ENCODE measurements at places on chromosomes 6 and 20.

DNA sequence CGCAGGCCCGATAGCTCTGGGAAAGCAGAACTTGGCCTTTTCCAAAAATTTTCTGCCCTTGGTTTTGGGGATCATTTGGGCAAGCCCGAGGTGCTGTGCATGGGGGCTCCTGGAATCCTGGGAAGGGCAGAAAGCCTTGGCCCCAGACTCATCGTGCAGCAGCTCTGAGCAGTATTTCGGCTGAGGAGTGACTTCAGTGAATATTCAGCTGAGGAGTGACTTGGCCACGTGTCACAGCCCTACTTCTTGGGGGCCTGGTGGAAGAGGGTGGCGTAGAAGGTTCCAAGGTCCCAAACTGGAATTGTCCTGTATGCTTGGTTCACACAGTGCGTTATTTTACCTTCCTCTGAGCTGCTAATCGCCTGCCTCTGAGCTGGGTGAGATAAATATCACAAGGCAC lies 1.1 kb upstream of the BMP2 start:
- no peak for DNase-seq

DNA sequence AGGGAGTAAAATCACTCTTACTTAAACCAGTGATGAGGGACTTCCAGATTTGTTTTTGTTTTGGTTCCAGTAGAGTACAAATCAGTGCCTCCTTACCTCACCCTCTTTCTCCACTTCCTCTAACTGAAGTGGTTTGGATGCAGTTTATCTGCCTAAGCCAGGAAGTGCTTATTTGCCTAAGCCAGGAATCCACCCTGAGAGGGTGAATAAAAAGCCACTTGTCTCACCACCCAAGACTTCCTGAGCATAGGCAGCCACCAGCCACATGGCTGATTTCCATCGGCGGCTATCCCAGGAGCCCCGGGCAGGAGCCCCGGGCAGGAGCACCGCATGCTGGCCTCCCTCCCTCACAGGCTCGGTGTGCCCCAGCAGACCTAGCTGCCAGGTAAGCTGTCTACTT lies 12.0 kb downstream of the LRP11 start:
- DNase-seq, result no peak

- no peak for DNase-seq
Measured at GRCh38 chr6:4637691-4638433, 138.3 kb upstream of the CDYL start.

DNA sequence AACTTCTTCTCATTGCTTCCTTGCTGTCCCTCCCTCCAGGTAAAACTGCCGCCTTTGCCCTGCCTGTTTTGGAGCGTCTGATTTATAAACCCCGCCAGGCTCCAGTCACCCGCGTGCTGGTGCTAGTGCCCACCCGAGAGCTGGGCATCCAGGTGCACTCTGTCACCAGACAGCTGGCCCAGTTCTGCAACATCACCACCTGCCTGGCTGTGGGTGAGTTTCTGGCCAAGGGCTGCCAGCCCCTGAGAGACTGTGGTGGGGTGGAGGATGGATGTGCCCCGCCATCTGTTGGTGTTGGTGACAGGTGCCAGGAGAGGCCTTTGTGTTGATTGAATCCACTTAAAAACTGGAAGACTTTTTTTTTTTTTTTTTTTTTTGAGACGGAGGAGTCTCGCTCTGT lies 9.5 kb downstream of the DDX27 start:
- DNase-seq, result peak; percentile 25

DNA sequence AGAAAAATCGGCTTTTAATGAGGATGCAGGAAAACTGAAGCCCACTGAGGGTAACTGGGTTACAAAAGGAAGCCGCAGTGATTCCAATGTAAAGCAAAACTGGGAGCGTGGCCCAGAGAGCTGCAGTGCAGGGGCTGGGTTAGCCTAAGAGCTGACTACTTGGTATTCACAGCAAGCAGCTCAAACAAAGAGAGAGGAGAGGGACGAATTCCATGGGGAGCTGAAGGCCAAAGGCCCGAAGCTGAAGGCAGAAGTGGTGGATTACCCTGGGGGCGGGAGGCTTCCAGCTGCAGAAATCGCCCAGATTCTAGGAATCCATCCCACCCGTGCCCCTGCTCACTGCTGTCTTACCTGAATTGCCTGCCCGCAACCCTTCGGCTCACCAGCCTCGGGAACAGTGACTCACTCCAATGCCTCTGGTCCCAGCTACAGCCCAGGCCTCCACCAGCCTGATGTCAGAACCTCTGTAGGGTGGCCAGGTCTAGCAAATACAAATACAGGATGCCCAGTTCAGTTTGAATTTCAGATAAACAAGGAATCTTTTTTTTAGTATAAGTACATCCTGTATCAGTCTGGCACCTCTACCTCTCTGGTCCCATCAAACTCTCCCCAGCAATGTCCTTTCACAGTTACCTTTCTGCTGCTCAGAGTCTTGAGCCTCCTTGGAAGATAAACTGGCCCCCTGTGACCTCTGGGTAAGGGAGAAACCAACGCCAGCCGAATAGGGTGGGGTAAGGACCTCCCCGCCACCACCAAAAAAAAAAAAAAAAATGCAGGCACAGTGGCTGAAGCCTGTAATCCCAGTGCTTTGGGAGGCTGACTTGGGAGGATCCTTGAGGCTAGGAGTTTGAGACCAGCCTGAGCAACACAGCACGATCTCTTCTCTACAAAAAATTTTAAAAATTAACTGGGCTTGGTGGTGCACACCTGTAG lies 14.6 kb upstream of the ZMYND8 start:
- no peak for DNase-seq

DNA sequence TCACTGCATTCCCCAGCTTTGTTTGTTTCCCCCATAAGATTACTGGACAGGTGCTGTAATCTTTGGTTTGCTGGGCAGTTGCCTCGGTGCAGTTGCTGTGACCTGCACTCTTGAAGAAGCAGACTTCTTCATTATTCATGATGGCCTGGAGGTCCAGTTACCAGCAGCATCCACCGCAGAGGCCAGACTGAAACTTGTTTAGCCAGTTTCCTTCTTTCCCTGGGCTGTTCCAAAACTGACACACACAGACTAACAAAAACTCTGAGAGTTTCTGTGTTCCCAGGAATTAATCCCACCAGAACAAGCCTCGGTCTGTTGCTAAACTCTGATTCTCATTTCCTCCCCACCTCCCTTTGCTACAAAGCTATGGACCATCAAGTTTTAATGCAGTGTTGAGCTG lies 144.1 kb downstream of the QRSL1 start:
- no peak for DNase-seq

- DNase-seq, result no peak
Measured at GRCh38 chr6:21429291-21429690, 164.3 kb upstream of the SOX4 start.

- no peak for DNase-seq
Measured at GRCh38 chr20:10603971-10604864, 69.6 kb downstream of the JAG1 start.

DNA sequence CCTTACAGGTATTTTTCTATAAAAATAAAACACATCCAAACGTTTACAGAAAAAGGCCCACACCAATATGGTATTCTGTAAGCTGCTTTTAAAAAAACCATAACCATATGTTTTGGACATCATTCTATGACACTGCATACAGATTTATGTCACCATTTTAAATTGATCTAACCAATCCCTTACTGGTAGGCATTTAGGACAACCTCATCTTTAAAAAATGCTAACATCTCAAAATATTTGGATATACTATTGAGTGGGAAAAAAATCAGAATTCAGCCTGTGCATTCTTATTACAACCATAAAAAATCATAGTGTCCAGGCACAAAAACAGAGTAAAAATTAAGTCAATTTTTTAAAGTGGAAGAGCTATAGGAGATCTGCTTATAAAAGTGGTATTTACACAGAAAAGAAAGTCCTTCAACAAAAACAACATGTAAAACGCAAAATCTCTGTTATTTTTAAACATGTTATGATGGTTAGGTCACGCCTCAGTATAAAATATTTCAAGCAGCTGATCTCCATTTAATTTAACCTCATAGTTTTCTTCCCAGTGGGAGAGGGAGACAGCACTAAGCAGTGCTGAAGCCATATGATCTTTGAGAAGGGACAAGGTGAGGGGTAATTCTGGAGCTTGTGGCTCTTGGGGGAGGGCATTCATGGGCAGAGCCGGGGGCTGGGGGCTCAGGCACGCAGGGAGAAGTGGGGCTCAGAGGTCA lies 21.2 kb downstream of the TRAM2 start:
- no peak for DNase-seq

DNA sequence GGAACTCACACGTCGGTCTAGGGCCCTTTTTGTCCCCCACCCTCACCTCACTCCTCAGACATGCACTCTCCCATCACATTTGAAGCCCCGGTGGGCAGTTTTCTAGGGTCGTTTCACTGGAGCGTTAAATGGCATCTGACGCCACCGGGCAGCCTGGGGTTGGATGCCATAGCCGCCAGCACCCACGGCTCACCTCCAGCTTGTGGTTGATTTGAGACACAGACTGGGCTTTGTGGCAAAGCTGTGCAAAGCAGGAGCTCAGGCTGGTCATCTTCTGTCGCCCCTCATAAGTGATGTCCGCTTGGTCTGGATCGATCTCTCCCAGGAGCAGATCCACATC lies 530 bp downstream of the GOPC start:
- no peak for DNase-seq

- DNase-seq, result no peak
Measured at GRCh38 chr20:43868091-43868490, 46.6 kb upstream of the TOX2 start.

- no peak for DNase-seq
Measured at GRCh38 chr20:62761759-62762131, 34.5 kb upstream of the MRGBP start.

DNA sequence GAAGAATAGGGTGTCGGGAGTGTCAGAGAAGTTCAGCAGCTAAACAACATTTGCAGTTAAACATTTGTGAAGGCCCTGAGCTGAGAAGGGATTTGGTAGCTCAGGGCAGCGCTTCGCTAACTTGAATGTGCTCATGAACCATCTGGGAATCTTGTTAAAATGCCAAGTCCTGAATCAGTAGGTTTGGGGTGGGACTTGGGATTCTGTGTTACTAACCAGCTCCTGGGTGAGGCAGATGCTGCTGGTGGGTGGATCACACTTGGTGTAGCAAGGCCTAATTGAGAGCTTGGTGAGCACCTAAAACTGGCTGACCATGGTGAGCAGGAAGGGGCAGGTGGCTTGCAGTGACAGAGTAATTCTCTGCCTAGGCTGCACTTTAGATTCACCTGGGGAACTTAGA lies 5.9 kb downstream of the PTPRA start:
- DNase-seq, result no peak

DNA sequence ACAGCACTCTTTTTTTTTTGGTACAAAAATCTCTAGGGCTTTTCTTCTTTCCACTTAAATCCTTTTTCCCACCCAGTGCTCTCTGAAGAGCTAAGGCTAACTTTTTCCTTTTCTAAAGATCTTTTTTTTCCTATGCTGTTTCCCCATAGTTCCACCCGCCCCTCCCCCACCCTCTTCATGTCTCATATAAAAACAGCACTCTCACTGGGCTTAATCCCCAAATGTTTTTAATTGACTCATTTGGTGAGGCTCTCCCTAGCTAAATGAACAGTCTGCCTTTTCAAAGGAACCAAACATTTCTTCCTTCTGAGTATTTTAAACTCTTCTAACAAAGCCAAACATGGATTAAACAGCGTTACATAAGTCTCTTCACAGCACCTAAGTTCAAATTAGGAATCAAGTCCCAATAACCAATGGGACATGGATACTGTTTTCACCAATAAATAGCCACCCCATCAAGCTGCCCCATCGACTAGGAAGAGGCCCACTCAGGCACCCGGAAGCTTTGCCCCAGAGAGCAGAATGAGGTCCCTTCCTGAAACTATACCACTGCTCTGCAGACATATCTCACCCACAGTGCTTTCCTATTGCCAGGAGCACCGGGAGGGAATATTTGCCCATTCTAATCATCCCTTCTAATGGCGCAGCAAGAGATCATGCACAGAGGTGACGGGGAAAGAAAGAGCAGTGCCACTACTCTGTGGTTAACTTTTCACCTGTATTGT lies 63.7 kb downstream of the ATXN1 start:
- no peak for DNase-seq

GRCh38 chr6:113338644-113339043 lies 518.5 kb upstream of the MARCKS start:
- DNase-seq, result no peak

GRCh38 chr6:15464211-15464725 lies 198.6 kb downstream of the DTNBP1 start:
- no peak for DNase-seq

DNA sequence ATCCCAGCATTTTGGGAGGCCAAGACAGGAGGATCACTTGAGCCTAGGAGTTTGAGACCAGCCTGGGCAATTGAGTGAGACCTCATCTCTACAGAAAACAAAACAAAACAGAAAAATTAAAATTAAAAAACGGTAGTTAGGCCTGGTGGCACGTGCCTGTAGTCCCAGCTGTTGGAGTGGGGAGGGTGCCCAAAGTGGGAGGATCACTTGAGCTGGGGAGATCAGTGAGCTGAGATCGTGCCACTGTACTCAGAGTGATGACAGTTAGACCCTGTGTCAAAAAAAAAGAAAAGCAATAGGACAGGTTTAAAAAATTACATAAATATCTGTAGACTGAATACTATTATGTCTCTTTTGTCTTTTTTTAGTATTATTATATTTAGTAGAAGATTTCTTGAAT lies 64.3 kb downstream of the ITCH start:
- no peak for DNase-seq

- DNase-seq, result peak; percentile 57
Measured at GRCh38 chr20:62010551-62011402, 54.9 kb downstream of the TAF4 start.

DNA sequence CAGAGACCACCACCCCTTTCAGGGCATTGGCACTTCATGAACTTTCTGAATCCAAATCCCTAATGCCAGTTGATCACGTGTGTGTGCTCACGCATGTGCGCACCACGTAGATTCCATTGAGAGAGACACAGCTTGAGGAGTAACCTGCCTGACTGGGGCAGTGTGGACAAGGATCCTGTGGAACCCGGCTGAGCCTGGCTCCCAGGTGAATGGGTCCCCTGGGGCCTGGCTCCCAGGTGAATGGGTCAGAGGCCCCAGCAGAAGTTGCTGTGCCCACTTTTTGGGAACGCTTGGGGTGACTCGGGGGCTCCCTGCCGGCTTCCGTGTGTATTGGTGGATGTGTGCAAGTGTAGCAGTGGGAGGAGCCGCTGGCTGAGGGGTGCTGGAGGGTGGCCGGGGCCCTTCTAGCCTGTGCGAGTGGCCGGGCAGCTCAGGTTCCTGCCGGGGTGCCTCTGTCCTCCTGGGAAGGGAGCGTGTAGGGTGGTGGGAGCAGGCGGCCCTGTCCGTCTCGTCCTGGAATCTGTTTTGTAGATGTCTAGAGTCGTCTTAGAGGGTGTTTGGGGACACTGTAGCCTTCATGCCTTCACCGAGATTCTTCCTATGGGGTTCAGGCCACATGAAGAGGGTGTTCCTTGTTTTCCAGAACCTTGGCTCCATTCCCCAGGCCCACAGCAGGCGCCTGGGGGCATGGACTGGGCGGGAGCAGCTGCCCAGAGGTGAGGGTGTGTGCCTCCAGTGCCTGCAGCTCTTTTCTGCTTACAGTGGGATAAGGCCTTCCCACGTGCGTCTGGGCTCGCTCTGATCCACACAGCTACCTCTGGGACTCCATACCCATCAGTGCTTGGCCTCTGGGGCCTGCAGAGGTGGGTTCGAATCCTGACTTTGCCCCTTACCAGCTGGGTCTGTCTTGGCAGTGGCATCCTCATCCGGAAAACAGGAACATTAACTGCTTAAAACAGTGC lies 3.2 kb downstream of the RBM38 start:
- no peak for DNase-seq

GRCh38 chr6:125099211-125100073 lies 54.1 kb upstream of the TPD52L1 start:
- peak; percentile 7 for DNase-seq

Measured in NCI-H1092 (cell line).